Skeletal muscle cell (primary cell): ENCODE measurements at places on chromosomes 4 and X.

DNA sequence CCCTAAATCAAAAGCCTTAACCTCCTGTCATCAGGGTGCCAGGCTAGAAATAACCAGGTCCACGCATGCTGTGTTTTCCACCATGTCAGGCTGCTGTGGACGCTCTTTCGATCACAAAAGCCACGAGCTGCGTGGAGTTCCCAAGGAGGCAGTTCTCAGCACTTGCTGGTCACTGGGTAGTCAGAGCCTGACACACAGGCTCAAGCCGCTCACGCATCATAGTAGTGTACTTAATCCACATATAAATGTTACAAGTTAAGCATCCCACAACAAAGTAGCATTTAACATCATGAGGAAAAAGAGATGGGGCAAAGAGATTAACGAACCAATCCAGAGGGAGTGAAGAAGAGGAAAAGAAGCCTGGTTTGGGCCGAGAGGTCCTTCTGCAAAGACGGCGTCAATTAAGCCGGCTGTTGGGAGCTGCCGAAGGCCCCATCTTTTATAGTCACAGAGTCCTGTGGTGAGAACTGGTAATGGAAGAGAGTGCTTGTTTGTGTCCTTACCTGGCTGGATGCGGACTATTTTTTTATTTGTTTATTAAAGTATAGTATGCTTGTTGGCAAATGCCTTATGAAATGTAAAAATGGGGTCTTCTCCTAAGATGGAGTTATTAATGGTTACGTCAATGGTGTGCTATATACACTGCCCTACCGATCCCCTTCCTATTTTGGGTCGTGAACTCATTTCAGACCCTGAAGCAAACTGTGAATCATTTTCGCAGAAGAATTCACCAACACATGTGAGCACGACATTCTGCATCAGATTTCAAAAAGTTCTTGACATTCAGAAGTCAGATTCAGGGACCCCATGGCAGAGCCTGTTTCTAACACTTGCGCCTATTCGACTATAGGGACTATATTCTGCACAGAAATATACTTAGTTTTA, 675 bp downstream of the PRIMPOL start:
- DNase-seq: no peak

DNA sequence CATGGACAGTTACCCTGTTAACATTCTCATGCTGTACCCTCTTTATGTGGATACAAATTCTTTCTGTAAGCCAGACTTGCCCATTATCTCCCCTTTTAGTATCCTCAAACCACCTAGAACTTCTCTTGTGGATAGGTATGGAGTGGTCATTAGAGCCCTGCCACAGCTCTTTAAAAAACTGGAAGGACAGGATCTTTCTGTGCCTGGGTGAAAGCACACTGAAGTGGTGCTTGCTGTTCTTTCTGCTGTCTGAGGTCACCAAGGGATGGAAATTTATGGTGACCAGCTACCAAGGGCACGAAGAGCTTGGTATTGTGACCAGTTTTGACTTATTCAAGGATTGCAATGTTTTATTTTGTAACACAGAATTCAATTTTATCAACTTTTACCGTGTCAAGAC, 344.2 kb downstream of the CBLL2 start:
- DNase-seq: no peak

DNA sequence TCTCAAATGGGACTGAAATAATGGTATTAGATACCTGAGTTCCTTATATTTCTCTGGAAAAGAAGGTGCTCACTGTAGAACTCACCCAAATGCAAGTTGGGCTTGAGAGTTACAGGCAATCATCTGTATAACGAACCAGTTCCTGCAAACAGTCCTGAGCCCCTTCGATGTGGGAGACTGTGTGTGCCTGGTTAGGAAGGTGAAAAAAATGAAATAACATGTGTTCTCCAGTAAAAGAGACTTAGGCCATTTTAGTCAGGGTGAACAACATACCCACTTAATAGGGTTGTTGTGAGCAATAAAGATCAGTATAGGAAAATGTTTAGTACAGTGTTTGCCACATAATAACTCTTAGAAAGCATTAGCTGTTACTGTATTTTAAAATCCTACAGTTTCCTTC, 23.4 kb downstream of the STIM2 start:
- DNase-seq: no peak

- DNase-seq: no peak
These were observed 6.7 kb downstream of the NUP62CL start for GRCh38 chrX:107199491-107199890.

DNA sequence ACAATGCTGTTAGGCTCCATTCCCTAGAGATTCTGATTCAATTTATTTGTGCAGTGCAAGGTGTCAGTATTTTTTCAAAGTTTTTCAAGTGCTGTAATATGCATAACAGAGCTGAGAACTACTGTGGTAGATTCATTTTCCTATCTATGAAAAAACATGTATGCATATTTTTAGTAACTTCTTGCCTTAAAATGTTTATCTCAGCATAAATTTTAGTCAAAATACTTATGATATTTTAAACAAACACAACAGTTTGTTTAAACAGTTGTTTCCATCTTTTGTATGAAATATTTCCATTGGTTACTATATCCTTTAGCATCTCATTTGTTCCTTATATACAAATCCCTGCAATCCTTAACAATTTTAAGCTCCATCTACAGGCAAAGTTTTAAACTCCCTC, 624.8 kb upstream of the ADGRL3 start:
- DNase-seq: no peak

GRCh38 chr4:74157154-74157553, 764 bp upstream of the MTHFD2L start:
- DNase-seq: peak; percentile 14

GRCh38 chr4:93633721-93634120, 194.8 kb upstream of the ATOH1 start:
- no peak for DNase-seq

GRCh38 chrX:20500171-20500865, 233.6 kb upstream of the RPS6KA3 start:
- no peak for DNase-seq

GRCh38 chr4:78846258-78846657, 70.1 kb downstream of the BMP2K start:
- no peak for DNase-seq

DNA sequence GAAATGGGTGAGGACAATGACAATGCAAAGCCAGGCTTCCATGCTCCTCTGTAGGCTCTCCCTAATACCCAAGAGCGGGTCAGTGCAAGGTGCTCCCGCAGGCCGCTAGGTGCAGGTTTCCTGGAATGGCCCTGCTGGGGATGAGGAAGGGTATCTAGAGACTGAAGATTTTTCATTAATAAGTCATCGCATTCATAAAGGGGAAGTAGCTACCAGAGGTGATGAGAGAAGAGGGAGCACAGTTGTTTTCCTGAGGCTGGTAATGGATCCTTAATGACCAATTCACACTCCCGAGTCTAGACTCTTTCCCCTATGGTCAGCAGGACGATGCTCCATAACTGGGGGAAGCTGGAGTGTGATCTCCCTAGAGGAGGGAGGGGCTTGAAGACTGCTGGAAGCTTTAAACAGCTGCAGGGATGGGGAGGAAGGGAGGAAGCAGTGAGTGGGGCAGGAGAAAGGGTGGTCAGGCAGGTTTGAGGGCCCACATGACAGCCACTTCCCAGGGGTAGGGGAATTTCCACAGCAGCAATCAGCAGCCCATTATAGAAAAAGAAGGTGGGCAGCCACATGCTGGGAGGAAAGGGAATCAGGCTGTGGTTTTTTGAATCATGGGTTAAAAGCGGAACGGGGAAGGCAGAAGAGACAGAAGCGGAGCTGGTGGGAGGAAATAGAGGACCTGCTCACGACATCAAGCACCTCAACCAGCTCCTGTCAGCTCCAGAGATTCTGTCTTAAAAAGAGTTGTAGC, 10.2 kb upstream of the ATP6AP2 start:
- no peak for DNase-seq

GRCh38 chrX:133838761-133839676, 146.4 kb downstream of the GPC3 start:
- no peak for DNase-seq

DNA sequence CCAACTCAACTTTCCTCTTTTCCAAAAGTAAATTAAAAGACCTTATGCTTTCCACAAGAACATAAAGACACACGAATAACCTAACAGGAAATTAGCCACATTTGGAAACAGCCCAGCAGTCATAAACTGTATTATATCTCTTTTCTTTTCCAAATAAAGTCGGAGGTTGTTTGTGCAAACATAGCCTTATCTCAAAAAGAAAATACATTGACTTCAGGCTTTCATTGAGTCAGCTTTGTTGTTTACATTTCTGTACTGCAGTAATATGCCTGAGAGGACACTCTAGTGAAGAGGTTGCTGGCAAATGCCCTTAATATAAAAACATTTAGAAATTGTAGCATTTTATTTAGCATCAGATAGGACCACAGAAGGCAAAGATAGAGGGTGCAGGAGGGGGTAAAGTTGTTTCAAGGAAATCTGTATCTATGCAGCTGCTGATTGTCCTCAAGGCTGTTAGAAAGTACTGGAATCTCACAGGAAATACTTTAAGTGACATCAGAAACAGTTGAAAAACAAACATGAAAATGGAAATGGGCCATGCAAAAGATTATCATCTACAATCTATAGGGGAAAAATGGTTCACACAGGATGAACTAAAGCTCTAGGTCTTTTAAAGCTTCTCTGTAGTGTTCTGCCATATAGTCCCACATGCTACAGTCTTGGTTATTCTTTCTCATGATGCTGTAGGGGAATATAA, 14.5 kb downstream of the LNX1 start:
- DNase-seq: no peak

DNA sequence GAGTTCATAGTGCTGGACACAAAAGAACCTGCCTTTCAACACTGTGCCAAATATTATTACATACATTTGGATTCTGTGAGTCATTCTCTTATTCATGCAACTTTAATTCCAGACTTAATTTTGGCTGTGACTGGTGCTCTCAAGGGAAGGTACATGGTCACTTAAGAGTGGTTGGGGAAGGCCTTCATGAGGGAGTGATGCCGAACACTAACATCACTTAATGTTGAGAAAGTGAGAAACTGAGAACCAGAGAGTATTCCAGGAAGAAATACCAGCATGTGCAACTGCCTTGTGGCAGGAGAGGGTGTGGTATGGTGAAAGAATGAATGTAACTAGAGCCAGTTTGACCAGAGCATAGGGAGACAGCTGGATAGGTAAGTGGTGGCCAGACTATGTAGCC, 41.5 kb upstream of the FHDC1 start:
- peak; percentile 18 for DNase-seq

DNA sequence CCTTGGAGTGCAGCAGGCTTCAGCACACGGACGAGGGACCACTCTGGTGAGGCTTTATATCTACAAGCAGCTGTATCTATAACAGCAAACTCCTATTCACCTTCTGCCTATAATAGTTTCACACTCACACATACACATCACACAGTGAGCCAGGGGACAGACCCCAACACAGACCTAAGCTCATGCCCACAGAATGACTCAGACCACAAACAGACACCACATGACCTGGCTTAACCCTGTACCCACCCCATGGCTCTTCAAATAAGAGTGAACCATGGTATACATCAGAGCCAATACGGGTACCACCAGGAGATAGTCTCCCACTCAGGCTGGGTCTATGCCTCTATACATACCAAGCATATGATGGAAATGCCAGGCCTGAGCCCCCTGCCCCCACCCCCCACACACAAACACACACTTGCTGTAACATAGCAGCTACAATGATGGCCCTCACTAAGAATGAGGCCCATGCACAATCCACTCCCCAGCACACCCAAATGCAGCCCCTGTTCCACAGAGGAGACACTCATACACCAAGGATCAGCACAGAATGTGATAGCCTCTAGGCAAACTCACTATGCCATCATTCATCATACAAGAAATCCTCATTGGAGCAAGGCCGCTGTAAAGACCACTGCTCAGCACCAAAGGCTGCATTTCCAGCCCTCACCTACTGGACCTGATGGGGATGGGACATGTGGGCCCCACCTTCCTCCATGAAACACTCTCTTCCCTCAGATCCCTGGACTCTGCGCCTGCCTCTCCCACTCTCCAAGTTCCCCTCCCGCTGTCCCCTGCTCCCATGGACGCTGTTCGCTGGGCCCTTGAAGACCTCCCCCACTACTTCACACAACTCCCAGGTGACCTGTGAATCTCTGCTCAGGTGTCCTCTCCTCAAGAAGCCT, 62.1 kb upstream of the XIAP start:
- no peak for DNase-seq

DNA sequence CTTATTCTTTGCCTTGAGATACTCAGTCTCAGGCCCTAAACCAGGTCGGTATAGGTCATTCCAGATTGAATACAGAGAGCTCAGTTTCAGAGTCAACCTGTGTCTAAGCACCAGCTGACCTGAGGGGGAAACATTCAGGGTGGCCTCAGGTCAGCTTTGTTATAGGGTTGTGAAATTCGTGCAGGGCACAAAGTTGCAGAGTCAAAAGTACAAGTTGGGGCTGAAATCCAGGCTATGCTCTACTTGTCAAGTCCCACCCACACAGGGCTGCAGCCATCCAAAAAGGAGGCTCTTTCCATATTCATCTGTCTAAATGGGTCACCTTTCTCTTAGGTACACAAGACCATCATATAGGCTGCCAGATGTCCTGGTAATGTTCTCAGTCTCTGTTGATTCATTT, 89.7 kb downstream of the ITIH6 start:
- no peak for DNase-seq

DNA sequence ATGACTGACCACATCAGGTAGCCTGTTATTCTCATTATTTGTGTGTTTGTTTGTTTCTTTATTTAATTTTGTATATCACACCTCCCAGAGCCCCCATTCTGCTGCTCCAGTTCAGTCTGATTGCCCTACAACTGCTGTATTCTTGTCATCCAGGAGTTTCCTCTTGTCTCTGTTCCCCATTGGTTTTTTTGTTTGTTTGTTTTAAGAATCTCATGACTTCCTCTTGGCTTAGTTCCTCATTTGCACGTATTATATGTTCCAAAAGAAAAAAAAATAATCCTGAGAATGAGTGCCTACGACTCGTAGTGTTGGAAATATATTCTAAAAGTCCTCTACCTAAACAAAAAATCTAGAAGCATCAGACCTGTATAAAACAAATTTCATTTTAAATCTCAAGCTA, 142.3 kb upstream of the SLIT2 start:
- no peak for DNase-seq

DNA sequence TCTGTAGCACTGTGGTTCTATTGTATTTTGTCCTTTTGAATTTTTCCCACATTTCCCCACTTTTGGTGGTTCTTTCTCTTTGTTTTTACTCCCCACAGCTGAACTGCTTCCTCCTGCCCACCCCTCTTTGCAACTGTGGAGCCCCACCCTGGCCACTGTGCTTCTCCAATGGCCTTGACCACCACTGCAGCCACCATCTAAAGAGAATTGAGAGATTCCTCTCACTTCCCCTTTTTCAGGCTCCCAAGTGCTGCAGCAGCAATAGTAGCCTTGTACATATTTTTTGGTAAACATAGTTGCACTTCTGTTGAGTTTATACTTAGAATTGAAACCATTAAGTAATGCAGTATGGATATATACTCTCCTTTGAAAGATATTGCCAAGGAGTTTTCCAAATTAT, 51.3 kb upstream of the FRMPD3 start:
- DNase-seq: no peak

GRCh38 chrX:105120463-105120862, 100.0 kb downstream of the TEX13A start:
- DNase-seq: no peak

- DNase-seq: no peak
These were observed 13.4 kb downstream of the LARP7 start for GRCh38 chr4:112650332-112650731.
